ENCODE measurements at places on chromosomes 7 and 10. TPM values are rescaled to one million over a fixed set of nuclear protein-coding genes. Genes with fewer than 3 reads are reported as not detected.

The TFR2 gene
- not detected for total RNA-seq

The ZNF727 gene
- 6.4 TPM for total RNA-seq

The ANKRD1 gene
- total RNA-seq, result under 0.01 TPM

The WEE2 gene
- not detected for total RNA-seq

The ATG9B gene
- under 0.01 TPM for total RNA-seq

The CCT6A gene
- total RNA-seq, result 168 TPM

The AS3MT gene
- total RNA-seq, result 8.1 TPM

The ENKUR gene
- total RNA-seq, result 0.17 TPM

The CNNM1 gene
- total RNA-seq, result 0.66 TPM

The RBP3 gene
- not detected for total RNA-seq

The CPA4 gene
- 20.0 TPM for total RNA-seq

The SPDYE5 gene
- not detected for total RNA-seq

The GJD4 gene
- 0.17 TPM for total RNA-seq

The IL15RA gene
- 13.7 TPM for total RNA-seq

The PRPS1L1 gene
- total RNA-seq, result not detected

The MTERF1 gene
- total RNA-seq, result 9.8 TPM

The PSMC2 gene
- total RNA-seq, result 175 TPM

The CEP41 gene
- total RNA-seq, result 8.0 TPM

The CEP55 gene
- total RNA-seq, result 19.0 TPM

The C7orf57 gene
- not detected for total RNA-seq

The IQUB gene
- 0.83 TPM for total RNA-seq

The PKD2L1 gene
- not detected for total RNA-seq

The SLC39A12 gene
- total RNA-seq, result not detected

The C10orf143 gene
- 2.0 TPM for total RNA-seq

The SLC18A3 gene
- not detected for total RNA-seq

The VPS37D gene
- total RNA-seq, result 6.2 TPM

The MRC1 gene
- not detected for total RNA-seq

The MINDY4 gene
- total RNA-seq, result 4.1 TPM

The RELN gene
- total RNA-seq, result 0.33 TPM
